ENCODE measurements at places on chromosomes 1 and 21.

DNA sequence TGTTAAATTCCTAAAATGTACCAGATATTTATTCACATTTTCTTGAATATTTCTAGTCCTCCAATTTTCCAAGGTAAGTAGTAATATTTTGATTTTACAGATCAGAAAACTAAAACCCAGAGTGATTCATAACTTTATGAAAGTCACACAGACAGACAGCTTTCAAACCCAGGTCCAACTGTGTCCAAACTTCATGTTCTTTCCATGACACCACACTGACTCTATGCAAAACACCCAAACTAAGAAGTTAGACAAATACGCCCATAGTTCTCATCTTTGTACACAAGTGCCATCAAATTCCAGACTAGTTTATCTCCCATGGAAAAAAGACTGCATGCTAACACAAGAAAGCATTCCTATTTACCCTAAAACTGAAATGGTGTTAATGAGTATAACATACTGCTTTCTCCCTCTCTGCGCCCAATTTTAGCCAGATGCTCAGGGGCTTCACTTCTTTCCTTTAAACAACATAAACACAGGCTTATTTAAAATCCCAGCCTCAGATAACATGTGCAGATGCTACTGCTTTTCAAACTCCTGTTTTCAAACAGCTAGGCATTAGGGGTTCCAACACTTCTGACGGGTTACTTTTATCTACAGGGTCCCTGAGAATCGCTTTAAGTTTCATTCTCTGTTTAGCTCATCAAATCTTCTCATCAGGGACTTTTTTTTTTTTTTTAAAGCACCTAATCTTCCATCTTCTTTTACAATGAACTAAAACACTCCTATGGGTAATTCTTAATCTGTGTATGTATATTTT is 44.6 kb downstream of the WASF2 start:
- DNase-seq = no peak

DNA sequence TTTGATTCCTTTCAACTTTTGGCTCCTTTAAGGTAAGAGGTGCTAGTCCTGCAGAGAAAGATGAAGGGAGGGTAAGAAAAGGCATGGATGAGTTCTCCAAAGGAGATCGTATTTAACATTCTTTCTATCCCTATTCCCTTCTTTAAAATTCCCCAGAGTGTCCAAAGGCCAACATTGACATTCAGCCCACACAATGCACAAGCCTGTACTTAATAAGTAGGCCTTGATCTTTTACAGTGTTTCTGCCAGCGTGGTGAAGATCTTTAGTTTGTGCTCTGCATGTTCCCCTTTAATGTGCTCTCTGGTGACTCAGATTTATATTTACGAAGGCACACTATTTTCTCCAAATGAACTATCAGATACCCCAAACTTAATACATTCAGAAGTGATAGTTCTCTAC is 582.5 kb upstream of the RGS18 start:
- DNase-seq = no peak

GRCh38 chr1:27018316-27018715 is 5.7 kb upstream of the TENT5B start:
- DNase-seq = no peak

DNA sequence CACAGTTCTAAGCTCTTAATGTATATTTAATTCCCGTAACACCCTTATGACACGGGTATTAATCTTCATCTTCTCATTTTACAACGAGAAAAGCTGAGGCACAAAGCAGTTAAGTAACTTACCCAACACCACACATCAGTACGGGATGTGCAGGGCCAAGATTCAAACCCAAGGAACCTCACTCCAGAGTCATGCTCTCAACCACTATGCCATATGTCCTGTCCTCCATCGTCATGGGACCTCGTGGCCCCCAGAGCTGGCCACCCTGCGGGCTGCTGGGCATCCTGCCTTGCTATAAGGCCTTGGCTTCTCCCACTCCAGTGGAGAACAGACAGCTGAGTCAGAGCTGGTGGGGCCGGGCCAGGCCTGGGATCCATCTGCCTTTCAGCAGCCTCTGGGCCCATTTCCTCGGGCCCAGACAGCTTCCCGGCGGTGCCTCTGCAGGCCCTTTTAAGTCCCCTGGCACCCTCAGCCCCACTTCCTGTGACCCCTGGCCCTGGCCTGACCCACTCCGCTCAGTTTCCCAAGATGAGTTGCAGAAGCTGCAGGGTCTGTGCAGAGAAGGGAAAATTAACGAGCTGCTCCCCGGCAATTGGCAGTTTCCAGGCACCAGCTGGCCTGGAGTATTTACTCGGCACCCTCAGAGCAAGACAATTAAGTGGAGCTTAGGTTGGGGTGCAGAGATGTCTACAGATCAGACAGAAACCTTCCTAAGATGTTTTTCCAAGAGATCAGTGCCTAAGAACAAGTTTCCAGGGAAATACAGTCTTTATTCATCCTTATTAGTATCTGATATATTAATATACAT is 98.2 kb downstream of the EPHB2 start:
- no peak for DNase-seq

DNA sequence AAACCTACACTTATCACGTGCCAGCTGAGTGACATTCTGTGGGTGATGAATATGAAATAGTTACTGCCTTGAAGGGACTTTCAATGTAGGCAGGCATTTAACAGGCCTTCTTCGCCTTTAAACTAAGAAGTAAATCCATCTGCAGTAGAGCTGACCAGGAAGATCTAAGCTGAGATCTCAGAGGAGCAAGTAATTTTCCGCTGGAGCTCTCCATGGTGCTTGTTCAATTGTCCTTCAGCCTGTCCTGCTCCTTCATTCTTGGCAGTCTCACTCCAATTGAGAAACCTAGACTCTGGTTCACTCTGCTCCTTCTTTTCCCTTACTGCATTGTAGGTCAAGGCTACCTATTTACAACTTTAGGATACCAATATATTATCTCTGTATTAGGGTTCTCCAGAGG is 183.5 kb downstream of the HMCN1 start:
- DNase-seq = no peak

- DNase-seq = no peak
Observed at GRCh38 chr1:217253985-217254384, 376.9 kb downstream of the GPATCH2 start.

DNA sequence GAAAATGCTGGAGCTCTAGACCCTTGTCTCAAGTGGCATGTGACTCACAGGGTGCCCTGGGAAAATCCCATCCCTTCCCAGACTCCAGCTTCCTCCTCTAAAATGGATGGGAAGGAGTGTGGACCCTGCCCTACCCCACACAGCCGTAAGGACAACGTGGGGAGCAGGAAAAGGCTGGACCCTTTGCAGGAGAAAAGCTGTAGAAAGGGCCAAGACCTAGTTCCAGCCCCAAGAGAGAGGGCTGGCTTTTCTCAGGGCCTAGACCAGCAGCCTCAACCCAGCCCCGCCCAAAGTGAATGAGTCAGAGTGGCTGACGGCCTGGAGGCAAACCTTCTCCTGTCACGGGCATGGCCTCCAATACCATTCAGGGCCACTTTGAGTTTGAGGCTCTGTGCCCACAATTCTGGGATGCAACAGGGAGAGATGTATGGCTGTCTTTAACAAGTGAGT is 1.1 kb downstream of the LAMB3 start:
- DNase-seq = peak; percentile 48

GRCh38 chr21:42412636-42412933 is 8.9 kb downstream of the UBASH3A start:
- DNase-seq = no peak

- no peak for DNase-seq
Observed at GRCh38 chr1:202237052-202237451, 43.5 kb downstream of the LGR6 start.

DNA sequence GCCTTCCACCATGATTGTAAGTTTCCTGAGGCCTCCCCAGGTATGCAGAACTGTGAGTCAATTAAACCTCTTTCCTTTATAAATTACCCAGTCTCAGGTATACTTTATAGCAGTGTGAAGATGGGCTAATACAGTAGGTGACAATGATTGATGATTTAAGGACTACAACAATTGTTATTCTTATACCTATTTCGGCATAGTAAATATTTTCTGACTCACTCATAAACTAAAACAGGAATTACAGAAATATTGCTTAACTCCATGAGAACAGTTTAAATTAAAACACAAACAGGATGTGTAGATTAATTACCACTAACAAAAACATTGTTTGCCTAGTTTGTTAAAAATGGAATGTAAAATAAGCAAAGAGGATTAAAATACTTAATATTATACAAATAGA is 839.9 kb downstream of the LTN1 start:
- no peak for DNase-seq

DNA sequence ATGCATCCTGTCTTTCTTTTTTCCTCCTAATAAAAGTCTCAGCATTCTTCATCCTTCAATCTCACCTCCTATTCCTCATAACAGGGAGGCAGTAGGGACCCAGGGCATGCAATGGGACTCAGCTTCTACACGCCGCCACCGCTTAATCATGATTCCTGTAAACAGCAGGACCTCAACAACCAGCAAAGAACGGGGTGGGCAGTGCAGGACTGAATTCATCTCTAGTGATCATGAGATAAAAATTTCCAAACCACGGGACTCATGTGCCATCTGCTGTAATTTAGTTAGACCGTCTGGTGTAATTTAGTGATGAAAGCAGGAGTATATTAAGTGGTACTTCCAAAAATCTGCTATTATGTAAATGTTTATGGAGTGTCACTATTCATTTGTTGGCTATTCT is 5.4 kb downstream of the PRAMEF12 start:
- no peak for DNase-seq

- no peak for DNase-seq
Observed at GRCh38 chr1:54875000-54875399, 12.0 kb downstream of the DHCR24 start.

GRCh38 chr1:2468041-2468472 is 8.0 kb upstream of the PLCH2 start:
- peak; percentile 6 for DNase-seq

GRCh38 chr21:36209626-36210171 is 53.1 kb downstream of the DOP1B start:
- DNase-seq = peak; percentile 37

GRCh38 chr1:55631509-55631908 is 416.3 kb upstream of the USP24 start:
- no peak for DNase-seq

GRCh38 chr1:156959414-156959813 is 39.0 kb downstream of the LRRC71 start:
- no peak for DNase-seq

DNA sequence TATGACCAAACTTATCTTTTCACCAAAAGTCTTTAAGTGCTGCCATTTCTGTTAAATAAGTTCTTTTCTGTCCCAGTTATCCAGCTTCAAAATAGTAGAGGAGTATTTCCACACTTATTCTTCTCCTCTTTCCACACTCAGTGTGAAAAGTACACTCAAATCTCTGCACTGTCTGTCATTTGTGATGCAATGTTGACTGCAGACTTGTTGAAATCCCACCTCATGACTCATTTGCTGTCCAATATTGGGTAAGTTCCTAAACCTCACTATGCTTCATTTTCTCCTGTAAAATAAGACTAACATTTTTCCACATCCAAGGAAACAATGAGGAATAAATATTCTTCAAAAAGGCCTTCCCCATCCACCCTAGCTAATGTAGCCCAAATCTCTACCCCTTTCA is 17.5 kb downstream of the LRRIQ3 start:
- no peak for DNase-seq
